ENCODE measurements at places on chromosomes 16 and 17.

DNA sequence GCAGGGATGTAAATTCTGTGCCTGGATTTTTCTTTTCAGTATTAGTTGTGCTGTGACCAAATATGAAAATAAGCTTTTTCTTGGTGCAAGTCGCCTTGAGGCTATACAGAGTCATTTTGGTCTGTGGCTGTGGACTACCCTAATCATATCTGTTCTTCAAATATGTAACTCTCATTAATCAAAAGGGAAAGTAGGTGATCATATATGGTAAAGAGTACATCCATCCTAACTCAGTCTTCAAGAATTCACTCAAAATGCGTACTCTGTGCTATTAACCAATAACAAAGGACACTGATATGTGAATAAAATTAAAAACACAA, 2.6 kb downstream of the CPD start:
- DNase-seq: no peak

- no peak for DNase-seq
These were observed 3.9 kb downstream of the SPNS2 start for GRCh38 chr17:4502466-4503154.

DNA sequence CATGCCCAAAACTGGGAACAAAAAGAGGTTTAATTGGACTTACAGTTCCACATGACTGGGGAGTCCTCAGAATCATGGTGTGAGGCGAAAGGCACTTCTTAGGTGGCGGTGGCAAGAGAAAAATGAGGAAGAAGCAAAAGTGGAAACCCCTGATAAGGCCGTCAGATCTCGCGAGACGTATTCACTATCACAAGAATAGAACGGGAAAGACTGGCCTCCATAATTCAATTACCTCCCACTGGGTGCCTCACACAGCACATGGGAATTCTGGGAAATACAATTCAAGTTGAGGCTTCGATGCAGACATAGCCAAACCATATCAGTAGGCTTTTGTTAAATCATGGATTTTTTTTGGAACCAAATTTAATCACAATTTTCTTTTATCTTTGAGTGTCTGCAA, 24.4 kb downstream of the RBL2 start:
- no peak for DNase-seq

DNA sequence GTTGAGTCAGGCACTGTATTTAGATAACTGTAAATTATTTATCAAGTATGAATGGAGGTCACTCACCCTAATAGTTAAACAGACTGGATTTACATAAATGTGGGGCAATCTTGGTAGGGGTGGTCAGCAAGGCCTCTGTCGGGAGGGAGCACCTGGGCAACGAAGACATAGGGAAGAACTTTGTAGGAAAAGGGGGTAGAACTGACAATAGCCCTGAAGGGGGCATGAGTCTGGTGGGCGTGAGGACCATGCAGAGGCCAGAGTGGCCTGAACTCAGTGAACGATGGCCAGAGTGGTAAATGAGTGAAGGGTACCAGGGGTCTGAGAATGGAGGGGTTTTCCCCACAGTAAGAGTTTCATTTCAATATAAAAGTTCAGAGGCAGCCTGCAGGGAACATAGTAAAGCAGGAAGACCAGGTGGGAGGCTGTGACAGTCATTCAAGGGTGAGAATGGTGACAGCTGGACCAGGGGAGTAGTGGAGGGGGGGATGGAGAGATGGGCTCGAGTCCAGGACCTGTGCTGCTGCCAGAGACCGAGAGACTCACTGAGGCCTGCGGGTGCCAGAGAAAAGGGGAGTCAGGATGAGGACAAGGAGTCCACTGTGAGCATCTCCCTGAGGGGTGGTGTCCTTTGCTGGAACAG, 2.9 kb downstream of the C17orf67 start:
- DNase-seq: no peak

DNA sequence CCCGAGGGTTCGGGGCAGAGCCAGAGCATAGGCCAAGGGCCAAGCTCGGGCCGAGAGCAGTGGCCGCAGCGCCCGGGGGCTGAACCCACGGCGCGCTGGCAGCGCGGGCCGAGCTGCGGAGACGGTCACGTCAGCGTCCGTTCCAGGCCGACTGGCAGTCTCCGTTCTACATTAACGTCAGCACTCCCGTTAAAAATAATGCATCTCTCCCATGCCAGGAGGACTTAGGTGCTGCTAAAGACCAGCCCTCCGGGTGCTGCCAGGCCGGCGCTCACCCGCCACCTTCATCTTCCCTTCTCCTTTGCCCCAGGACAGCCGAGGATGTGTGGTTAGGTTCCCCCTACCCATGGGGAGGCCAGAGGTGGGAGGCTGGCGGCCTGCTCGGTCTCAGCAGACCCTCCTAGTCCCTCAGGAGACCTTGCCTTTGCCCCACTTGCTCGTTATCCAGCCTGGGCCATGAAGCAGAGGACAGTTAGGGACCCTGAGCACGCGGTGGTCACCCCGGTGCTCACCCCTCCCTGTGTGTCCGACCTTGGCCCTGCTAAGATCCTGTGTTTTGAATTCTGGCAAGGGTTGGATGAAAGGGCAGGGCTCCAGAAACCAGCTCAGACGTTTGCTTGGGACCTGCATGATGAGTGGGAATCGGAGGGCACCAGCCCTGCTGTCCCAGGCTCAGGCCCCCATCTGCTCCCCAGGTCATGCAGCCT, 572 bp downstream of the MPG start:
- no peak for DNase-seq

DNA sequence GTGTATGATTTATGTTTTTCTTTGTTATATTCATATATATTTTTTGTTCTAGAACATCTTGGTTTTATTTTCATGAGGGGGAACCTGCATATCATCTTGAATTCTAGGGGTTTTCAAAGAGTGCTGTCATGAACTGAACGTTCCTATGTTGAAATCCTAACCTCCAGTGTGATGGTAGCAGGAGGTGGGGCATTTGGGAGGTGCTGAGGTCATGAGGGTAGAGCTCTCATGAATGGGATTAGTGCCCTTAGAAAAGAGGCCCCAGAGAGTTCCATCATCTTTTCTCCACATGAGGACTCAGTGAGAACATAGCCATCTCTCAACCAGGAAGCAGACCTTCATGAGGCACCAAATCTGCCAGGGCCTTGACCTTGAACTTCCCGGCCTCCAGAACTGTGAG, 34.6 kb upstream of the CCDC182 start:
- no peak for DNase-seq

DNA sequence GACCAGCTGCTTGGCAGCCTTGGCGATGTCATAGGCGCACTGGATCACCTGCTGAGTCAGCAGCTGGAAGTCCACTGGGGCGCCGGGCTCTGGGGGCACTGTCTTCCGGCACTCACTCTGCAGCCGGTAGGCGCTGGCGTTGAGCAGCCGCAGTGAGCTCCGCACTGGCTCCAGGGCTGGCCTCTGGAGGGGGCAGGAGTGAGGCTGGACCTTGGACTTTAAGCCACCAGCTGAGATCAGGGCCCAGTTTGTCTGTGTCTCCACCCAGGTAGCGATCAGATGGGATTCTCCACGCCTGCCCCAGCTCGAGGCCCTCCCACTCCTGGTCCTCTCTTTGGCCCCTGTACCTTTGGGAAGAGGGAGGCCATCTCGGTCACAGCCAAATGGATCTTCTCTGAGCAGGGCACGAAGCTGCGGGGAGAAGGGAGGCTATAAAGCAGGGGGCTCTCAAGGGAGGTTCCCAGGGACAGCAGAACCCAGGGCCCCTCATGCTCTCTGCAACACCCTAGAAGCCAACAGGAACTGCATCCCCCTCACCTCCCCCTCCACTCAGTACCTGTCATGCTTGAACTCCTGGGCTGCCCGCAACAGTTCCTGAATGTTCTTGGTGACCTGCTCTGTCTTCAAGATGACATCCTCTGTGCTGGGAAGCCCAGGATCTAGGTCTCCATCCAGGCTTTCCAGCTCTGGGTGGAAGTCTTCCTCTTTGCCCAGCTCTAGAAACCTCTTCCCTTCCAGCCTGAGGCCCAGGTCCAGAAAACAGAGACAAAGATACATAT, 6.4 kb downstream of the TP53I13 start:
- DNase-seq: no peak

DNA sequence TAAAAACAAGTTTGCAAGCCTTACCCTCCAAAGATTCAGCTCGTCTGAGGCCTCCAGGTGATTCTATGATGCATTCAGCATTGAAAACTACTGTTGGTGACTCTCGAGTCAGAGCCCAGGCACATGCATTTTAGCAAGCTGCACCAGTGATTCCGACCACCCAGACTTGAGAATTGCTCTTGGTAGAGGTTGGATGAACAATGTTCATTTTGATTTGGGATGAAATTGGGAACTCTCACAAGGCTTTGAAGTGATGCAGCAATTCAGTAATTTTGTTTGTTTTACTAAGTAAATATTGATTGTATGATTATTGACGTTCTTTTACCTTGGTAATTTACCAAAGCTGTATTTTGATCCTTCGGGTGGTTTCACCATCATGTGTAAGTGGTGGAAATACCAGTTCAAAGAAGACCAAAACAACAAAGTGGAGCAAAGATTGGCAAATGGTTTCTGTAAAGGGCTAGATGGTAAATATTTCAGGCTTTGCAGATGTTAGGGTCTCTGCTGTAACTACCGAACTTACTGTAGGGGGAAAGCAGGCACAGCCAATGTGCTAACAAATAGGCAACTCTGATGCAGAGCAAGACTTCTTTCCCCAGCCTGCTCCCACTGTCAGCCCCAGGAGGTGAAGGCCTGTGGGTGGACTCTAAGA, 11.8 kb downstream of the ALDH3A2 start:
- no peak for DNase-seq

All from stimulated activated effector memory CD8-positive, alpha-beta T cell treated with anti-CD3 and anti-CD28 coated beads, Interleukin-12 subunit alpha, Interleukin-12 subunit beta, amount 100 ng/mL, for 72 hours (primary cell).